ENCODE measurements at places on chromosomes 5 and 9.

DNA sequence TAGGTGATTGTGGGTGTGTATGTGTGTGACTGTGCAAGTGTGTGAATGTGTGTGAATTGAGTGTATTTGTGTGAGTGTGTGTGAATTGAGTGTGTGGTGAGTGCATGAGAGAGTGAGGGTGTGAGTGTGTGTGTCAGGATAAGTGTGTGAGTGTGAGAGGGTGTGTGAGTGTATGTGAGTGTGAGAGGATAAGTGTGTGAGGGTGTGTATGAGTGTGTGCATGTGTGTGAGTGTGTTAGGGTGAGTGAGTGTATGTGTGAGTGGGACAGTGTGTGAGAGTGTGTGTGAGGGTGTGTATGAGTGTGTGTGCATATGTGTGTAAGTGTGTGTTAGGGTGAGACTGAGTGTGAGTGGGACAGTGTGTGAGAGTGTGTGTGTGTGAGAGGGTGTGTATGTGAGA, 21.7 kb downstream of the GPRIN1 start:
- DNase-seq, result no peak

- no peak for DNase-seq
Measured at GRCh38 chr5:178204935-178205748, 809 bp downstream of the HNRNPAB start.

GRCh38 chr5:24444414-24444813, 200.4 kb downstream of the CDH10 start:
- peak; percentile 87 for DNase-seq

DNA sequence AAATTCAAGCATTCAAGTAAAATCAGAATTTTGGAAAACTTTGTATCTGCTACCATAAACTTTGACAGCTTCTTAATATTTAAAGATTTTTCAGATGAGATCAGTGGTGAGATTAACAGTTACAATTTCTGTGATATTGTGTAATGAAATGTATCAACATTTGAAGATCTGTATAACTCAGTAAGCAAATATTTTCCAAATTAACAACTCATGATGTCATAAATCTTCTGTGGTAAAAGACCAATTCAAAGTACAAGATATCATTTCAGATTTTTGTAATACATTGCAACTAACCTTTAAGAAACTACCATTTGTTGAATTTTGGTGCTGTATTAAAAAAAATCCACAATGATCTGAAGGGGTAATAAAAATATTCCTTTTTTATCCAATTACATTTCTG, 352.2 kb downstream of the KIAA0825 start:
- DNase-seq, result no peak

DNA sequence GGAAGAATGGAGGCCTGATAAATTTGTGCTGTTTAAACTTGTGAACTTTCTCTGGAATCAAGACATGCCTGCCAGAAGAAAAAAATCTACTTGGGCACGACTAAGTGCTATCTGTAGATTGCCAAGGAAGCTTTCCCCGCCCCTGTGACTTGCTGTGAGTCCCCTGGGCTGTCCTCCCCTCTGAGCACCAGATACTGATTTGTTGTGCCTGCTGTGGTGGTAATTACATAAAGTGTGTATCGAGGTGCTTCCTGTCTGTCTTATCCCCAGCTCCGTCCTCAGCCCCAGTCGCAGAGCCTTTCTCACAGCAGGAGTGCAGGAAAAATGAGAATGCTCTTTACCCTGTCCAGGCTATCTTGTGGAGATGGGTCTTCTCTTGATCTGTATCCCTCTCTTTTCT, 53.9 kb downstream of the TRIO start:
- DNase-seq, result no peak

DNA sequence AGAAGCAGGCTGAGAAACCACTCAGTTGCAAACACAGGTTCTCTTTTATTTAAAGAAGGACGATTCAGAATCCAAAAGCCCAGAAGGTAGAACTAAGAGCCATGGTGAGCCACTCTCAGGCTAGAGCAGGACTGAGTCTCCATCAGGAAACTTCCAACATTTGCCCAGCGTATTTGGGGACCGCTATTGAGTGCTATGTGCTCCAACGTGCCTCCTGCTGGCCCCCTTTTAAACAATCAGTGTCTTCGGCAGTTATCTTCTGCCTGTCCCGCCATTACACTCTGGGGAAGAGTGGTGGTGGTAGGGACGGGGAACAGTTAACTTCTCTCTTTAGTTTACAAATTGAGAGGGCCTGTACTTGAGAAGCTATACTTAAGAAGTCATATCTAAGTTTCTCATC, 78.1 kb downstream of the DENND1A start:
- DNase-seq, result no peak

DNA sequence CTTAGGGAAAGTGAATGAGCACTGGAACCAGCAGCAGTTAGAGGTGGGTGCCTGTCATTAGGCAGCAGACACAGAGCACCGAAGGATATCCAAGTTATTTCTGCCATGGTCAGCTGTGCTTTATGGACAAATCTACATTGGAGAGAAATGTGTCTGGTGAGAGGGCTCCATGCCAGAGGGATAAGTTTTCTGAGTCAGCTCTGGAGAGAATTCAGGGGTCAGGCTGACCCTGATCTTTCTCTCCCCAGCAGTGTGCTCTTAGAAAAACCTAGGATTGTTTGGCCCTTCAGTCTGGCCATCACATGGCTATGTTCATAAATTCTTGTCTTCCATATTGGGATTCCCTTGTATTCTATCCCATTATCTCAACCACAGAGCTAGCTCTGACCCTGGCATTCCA, 8.9 kb upstream of the IL17B start:
- no peak for DNase-seq

GRCh38 chr9:77667151-77667550, 19.0 kb upstream of the GNA14 start:
- DNase-seq, result no peak

DNA sequence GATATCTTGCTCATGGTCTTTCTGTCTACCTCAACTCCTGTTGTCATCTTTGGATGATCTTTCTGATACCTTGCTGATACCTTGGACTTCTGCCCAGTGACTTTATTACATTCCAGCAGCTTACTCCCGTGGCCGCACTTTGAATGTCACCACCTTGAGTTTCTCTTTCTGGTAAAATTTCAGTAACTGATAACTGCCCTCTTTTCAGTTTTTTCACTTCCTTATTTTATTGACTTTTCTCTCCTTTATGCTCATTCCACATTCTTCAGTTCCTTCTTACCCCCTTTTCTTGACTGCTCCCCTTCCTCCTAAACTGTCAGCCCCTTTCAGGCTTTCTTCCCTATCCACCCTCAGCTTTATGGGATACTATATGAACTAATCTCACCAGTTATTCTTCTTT, 7.0 kb upstream of the FBXO4 start:
- DNase-seq, result no peak

GRCh38 chr5:140038373-140038957, 4.6 kb downstream of the NRG2 start:
- no peak for DNase-seq

DNA sequence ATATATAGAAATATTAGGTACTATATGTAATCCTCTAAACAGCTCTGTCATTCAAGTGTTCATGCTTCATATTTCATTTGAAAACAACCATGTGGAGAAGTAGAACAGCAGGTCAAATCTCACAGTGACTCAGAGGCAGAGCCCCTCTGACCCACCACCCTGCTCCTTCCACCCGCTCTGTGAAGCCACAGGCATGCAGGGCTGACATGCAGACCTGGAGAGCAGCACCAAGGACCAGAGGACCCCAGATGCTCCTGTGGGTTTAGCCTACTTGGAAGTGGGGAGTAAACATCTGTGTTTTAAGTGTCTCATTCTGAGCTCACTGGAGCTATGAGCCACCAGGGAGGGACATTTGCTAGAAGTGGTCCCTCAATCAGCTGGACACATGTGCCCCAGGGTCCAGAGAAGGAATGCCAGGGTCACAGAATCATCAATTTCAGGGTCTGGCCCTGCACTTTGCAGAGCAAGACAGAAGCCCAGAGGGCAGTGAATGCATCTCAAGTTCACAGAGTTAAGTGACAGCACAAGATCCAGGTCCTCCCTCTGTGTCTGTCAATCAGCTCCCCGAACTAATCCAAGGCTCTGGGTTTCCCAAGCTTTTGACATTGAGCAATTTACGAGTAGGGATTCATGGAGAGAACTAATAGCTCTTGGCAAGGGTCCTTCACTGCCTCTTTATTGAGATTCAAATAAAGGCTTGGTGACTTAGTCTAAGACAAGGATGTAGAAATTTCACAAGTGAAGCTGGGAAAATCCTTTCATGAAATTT, 441.1 kb downstream of the SEMA5A start:
- no peak for DNase-seq

GRCh38 chr9:132898051-132898450, 19.4 kb downstream of the SPACA9 start:
- peak; percentile 37 for DNase-seq

DNA sequence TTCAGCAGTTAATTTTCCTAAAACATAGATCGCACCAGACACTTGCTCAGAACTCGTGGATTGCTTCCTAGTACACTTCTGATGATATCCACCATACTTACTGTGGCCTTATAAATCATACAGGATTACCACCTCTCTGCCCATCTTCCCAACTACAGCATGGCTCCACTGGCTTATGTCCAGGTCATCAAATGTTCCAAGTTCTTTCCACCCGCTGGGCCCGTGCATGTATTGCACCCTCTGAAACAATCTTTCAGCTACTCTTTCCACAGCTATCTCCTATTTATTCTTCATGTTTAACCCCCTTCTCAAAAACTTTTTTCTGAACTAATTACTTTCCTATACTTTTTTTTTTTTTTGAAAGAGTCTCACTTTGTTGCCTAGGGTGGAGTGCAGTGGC, 18.5 kb downstream of the FBXW2 start:
- no peak for DNase-seq

- no peak for DNase-seq
Measured at GRCh38 chr5:14241141-14241540, 98.0 kb downstream of the TRIO start.

- DNase-seq, result no peak
Measured at GRCh38 chr5:131685516-131686171, 50.6 kb upstream of the RAPGEF6 start.

- DNase-seq, result no peak
Measured at GRCh38 chr5:51495672-51496071, 112.4 kb downstream of the ISL1 start.

DNA sequence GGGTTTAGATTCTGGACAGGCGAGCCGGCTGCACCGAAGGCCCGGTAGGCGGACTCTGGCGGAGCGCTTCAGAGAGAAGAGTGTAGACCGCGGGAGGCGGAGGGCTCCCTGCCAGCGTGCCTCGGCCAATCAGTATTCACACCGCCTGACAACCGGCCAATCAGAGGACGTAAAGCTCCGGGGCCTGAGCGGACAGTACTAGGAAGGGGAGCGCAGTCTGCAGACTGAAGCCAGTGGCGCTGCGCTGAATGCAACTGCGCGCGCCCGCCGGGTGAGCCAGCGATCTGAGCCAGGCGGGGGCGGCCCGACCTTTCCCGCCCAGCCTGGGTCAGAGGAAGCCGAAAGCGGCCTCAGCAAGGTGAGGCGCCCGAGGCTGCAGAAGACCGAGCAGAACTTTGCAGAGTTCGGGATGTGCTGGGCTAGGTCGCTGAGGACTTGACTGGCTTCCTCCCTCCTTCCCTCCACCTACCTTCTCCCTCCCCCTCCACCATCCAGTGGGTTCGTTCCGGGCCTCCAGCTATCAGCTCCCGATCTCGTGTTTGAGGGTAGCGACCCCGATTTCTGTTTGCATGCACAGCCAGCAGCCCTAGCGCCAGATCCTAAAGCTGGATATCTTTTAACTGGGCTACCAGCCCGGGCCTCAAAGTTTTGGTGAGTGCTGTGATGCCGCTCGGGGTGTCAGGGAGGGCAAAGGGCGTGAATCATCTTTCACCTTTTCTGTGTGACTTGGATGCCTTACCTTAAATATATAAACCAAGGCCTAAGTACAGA, at the start of gene DMRT2:
Gene DMRT2, plus strand, starts transcription at position 233 of the 771 bp plus-strand sequence. CDS start 1,257 bp downstream, outside the sequence.
- DNase-seq, result no peak

DNA sequence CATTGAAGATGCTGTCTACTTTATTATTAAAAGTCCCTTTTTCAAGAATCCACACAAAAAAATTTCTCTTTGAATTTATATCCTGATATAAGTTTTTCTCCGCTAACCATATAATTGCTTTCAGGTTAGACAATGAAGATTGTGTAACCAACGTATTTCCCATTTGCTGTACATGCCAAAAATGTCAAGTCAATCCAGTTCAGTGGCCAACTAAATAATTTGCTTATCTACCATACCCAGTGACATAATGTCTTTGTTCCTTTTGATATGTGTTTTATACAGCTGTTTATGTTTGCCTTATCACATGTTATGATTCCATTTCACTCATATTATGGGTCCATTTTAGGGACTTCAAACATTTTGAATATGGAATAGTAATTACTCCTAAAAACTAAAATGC, 349.9 kb downstream of the EFNA5 start:
- DNase-seq, result no peak

DNA sequence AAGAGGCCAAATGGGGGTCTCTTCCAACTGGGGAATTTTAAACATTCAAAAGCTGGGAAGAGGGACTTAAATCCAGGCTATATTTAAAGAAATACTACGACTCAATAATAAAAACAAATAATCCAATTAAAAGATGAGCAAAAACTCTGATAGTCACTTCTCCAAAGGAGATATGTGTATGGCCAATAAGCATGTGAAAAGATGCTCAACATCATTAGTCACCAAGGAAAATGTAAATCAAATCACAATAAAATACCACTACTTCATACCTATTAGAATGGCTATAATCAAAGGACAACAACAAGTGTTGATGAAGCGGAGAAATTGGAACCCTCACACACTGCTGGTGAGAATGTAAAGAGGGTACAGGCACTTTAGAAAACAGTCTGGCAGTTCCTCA, 130.4 kb downstream of the CDK5RAP2 start:
- DNase-seq, result no peak

GRCh38 chr5:138844812-138845513, 30.2 kb downstream of the LRRTM2 start:
- no peak for DNase-seq

- peak; percentile 57 for DNase-seq
Measured at GRCh38 chr9:127021664-127022363, 100.6 kb downstream of the ANGPTL2 start.

- no peak for DNase-seq
Measured at GRCh38 chr9:121598167-121598964, 53.1 kb upstream of the DAB2IP start.

GRCh38 chr5:1280177-1281037, 14.5 kb downstream of the TERT start:
- no peak for DNase-seq

DNA sequence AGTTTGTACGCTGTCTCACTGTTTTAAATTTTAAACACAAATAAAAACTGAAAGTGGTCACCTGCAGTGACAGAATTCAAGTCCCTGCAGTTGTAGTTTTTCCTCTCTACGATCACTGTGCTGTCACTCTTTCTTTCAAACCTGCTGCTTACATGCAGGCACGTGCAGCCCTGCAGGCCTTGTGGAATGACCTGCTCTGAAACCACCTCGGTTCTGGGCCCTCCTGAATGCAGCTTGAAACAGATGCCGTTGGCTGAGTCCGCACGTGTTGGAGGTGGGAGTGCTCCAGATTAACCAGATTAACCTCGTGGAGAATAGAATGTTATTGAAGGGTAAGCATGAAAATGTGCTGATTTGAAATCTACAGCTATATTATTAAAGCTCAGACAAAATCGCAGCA, 126.0 kb upstream of the ERCC6L2 start:
- no peak for DNase-seq

- DNase-seq, result no peak
Measured at GRCh38 chr5:17217493-17218352, at the start of gene BASP1. Gene BASP1, plus strand, starts transcription at chr5:17217631. Its CDS starts 57,586 bp downstream, at chr5:17275217.

GRCh38 chr9:88583901-88584596, 49.1 kb downstream of the NXNL2 start:
- no peak for DNase-seq

Measured in cerebellar nuclear complex (tissue), 1 donor.